ENCODE measurements at places on chromosomes 13 and 19. TPM values are rescaled to one million over a fixed set of nuclear protein-coding genes. Genes with fewer than 3 reads are reported as not detected.

Gene DMRTC2
- total RNA-seq, result not detected

Gene STOML3
- not detected for total RNA-seq

Gene CGB2
- not detected for total RNA-seq

Gene SHISA2
- total RNA-seq, result 1.7 TPM

Gene TNFSF11
- total RNA-seq, result not detected

Gene ZNF600
- 2.1 TPM for total RNA-seq

Gene ZNF738
- total RNA-seq, result 71.1 TPM

Gene NKG7
- not detected for total RNA-seq

Gene SOX1
- total RNA-seq, result 41.2 TPM

Gene PNMA8B
- 5.3 TPM for total RNA-seq
